ENCODE measurements at places on chromosomes 5 and 9.

DNA sequence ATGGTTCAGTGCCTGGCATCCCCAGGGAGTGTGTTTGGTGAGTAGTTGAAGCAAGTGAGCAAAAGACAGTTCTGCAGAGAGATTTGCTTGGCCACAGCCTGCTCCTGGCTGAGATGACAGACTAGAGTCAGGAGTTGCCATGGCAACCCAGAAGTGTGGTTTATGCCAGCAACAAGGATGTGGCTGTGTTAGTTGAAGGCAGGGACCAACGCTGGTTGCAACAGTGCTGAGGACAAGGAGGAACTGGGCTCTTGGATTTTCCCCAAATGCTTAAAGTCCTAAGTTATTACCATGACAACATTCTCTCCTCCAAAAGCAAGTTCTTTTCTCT lies 2.7 kb downstream of the NXNL2 start:
- peak; percentile 81 for DNase-seq

- DNase-seq: no peak
Measured at GRCh38 chr5:34620185-34620584, 35.9 kb upstream of the RAI14 start.

DNA sequence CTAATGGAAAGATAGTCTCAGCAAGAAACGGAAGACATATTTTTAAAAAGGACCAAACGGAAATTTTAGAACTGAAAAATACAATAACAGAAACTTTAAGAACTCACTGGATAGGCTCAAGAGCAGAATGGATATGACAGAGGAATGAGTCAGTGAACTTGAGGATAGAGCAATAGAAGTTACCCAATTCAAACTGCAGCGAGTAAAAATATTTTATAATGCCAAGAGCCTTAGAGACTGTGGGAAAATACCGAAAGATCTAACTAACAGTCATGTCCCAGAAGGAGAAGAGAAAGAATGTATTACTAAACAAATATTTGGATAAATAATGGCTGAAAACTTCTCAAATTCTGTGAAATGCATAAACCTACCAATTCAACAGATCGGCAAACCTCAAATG lies 40.8 kb downstream of the ADAMTS2 start:
- DNase-seq: no peak

DNA sequence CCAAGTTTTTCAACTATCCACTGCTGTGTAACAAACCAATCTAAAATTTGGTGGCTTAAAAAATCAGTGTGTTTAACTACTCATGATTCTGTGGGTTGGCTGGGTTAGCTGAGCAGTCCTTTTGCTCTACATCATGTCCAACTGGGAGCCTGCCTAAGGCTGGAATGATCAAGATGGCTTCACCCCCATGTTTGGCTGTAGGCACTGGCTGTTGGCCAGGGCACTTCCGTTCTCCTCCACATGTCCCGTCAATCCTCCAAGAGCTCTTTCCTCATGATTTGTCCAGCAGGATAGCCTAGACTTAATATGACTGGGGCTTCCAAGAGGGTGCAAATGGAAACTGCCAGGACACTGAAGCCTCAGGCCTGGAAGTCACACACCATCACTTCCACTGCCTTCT lies 17.0 kb upstream of the TSSK1B start:
- no peak for DNase-seq

GRCh38 chr5:95782181-95782580 lies 40.3 kb downstream of the GLRX start:
- no peak for DNase-seq

DNA sequence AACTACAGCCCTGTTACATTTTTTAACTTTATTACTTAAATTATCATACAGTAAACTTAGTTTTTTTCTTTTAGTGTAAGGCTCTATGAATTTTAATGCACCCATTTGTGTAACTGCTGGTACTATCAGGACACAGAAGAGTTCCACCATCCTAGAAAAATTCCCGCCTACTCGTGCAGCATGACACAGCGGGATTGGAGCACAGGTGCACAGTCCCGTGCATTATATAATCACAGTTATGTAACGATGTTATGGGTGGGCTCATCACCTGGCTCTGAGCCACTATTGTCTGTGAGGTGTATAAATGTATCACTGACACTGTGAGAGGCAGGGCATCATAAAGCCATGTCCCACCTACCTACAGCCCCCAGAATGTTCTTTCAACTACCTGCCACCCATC lies 80.7 kb downstream of the DRD1 start:
- no peak for DNase-seq

DNA sequence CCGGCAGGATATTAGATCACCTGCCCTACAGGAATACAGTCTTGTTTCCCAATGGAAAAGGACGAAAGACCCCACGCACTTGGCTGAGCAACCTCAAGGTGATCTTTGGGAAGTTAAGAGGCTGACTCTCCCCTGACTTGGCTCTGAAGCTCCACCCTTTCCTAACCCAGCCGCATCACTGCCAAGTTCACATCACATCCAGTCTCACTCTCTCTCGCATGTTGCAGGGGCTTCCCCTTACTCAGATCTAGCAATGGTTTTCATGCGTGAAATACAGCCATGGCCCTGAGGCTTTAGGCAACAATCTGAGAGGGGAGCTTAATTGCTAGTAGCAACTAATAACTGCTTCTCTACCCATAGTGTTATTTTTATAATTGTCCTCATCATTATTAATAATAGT lies 211.6 kb downstream of the DOCK8 start:
- no peak for DNase-seq

- no peak for DNase-seq
Measured at GRCh38 chr5:148873690-148874485, 47.5 kb downstream of the ADRB2 start.

- DNase-seq: no peak
Measured at GRCh38 chr5:120297616-120298015, 166.5 kb upstream of the PRR16 start.

DNA sequence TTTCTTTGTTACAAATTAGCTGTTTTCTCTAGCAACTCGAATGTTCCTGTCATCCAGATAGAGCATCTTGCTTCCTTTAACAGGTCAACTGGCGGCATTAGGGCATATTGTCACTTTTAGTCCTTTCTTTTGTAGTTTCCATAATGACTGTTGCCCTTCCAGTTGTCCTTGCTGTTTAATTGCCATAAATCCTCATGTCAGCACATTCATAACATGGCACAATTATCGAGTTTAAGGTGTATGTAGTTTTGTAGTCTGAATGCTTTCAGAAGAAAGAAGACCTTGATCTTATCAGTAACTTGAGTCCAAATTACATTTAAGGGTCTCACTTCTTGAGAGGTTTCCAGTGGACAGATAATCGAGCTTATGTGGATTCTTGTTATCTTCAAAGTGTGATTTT lies 161.7 kb upstream of the CDH12 start:
- no peak for DNase-seq

DNA sequence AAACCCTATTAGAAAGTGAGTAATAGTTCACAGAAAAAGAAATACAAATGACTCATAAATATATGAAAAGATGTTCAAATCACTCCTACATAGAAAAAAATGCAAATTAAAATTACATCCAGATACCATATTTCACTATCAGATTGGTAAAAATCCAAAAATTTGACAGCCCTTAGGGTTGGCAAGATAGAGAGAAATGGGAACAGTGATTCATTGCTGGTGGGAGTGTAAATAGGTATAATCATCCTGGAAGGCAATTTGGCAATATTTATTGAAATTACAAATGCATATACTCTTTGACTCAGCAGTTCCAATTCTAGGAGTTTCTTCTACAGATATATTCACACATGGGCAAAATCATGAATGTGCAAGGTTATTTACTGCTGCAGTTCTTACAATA lies 273.5 kb downstream of the NR2F1-AS1 start:
- no peak for DNase-seq

DNA sequence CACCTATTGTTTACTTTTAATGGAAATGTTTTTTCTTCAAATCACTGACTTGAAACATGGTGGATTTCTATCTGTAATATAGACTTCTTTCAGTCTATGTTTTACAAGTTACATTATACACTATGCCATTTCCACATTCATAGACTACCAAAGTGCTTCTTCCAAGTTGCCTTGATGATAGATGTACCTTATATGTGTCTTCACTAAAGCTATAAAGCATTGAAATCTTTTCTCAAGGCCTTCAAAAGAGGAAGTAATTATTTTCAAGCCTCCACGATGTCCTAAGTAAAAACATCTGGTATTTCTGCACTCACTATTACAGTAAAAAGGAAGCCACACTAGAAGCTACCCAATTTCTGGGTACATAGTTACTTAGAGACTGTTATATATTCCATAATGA lies 113.3 kb downstream of the FGF10 start:
- DNase-seq: no peak

GRCh38 chr5:126858441-126858840 lies 81.5 kb downstream of the LMNB1 start:
- no peak for DNase-seq

GRCh38 chr5:16913187-16914107 lies 22.6 kb downstream of the MYO10 start:
- no peak for DNase-seq

GRCh38 chr5:160134332-160134731 lies 15.1 kb upstream of the PWWP2A start:
- no peak for DNase-seq

GRCh38 chr5:37086466-37087173 lies 162.6 kb downstream of the CPLANE1 start:
- DNase-seq: no peak

GRCh38 chr5:10467281-10468198 lies 25.9 kb downstream of the ROPN1L start:
- DNase-seq: no peak

GRCh38 chr5:149712439-149713147 lies 17.5 kb upstream of the PPARGC1B start:
- DNase-seq: no peak

GRCh38 chr9:86766912-86767311 lies 180.4 kb downstream of the GAS1 start:
- peak; percentile 93 for DNase-seq

DNA sequence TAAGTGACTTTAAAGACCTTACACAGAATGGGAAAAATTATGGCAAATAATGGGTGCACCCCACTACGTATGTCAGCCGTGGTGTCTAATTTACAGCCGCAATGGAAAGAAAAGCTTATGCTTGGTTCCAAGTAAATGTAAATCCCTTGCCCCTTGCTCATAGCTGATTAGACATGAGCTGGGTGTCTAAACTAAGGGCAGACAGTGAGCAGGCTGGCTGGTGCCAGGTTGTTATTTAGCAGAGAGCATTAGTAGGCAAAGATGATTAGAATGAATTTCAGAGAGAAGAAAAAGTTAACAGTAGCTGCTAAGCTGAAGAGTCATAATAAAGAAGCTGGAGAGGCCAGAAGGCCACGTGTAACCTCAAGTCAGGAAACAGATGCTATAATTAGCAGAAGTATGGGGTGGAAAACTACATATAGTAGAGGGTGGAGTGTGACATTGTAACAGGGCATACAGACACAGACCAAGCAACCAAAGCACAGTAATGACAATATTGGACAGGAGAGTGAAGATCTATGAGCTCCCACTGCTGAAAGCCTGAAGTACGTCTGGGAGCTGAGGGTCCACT lies 257.7 kb downstream of the MCTP1 start:
- no peak for DNase-seq

DNA sequence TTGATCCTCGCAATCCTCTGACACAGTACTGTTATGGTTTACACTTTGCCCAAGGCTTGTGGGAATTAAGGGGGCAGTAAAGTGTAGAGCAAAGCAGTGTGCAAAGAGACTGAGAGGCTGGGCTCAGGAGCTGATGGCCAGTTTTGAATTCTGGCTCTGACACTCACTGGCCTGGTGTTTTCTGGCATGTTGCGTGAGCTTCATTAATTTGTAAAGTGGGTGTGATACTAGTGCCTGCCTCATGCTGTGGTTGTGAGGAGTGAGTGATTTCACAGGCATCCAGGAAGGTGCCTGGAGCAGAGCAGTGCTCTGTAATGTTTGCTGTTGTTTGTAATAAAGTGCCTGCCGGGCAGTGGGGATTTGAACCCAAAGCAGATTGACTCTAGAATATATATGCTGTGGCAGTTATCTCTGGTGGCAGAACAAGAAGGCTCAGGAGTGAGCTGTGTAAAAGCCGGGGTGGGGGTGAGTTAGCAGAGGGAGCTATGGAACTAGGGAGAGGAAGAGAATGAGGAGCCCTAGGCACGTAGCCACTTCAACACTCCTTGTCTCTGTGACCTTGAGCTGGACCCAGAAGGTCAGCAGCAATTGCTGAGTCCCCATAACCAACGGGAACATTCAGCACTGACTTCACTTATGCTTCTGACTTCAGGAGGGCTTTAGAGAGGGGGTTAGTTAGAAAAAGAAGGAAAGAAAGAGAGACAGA lies 108.5 kb downstream of the DOCK2 start:
- DNase-seq: no peak

DNA sequence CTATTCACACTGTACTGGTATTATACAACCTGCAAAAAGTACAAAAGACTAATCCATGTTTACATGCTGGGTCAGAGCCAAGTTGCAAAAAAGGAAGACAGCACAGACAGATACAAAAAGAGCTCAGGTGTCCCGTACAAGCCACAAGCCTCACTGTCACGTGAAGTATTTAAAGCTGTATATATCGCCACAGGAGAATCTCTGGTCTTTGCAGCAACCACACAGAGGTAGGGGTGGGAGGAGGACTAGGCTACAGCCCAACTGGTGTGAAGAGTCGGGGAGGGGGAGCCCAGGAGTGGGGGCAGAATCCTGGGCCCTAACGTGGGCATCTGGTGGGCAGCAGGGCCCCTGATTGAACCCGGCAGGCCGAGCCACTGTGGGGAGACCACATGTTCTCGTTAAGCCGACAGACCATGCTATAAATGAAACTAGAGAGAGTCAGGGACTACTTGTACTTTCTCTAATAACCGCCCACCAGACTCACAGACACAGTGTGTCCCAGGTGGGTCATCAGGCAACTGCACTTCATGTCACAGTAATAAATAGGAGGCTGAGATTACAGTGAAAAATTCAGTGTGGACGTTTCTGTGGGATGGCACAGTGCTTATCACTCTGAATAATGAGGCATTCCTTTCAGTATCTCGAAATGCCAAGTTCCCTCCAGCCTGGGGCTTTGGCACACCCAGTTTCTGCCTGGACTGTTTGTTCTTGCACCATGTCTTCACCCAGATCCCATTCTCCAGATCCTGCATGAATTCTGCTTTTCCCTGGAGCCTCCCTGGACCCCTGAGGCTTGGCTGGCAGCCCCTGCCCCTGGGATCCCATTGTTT lies 79.3 kb upstream of the SH3PXD2B start:
- no peak for DNase-seq

GRCh38 chr5:92879806-92880543 lies 701.0 kb downstream of the NR2F1-AS1 start:
- no peak for DNase-seq

DNA sequence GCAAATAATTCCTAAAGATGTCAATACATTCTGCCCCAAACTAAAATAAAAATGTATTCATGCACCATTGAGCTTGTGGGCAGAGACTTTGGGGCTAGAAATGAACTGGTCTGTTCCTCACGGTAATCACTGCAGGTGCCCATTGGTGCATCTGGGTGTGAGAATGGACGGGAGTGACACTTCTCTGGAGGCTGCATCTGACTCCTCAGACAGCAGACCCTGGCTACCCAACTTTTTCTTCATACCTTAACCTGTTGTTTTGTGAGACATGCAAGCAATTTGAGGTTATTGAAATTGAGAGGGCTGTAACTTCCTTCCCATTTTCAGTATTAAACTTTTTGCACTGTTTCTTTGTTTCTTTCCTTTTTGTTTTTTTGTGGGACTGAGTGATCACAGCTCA lies 333.4 kb downstream of the ICE1 start:
- DNase-seq: no peak

GRCh38 chr5:178431063-178431781 lies 159.0 kb downstream of the COL23A1 start:
- no peak for DNase-seq

GRCh38 chr5:11777096-11777495 lies 127.2 kb downstream of the CTNND2 start:
- DNase-seq: no peak
